Femur (tissue), 1 donor: ENCODE measurements at places on chromosomes 12 and 14.
A peak's percentile ranks its signal among the peaks of the same experiment; 100 is the strongest.

- DNase-seq = no peak
Measured at GRCh38 chr12:130672089-130672820, 43.8 kb downstream of the RIMBP2 start.

DNA sequence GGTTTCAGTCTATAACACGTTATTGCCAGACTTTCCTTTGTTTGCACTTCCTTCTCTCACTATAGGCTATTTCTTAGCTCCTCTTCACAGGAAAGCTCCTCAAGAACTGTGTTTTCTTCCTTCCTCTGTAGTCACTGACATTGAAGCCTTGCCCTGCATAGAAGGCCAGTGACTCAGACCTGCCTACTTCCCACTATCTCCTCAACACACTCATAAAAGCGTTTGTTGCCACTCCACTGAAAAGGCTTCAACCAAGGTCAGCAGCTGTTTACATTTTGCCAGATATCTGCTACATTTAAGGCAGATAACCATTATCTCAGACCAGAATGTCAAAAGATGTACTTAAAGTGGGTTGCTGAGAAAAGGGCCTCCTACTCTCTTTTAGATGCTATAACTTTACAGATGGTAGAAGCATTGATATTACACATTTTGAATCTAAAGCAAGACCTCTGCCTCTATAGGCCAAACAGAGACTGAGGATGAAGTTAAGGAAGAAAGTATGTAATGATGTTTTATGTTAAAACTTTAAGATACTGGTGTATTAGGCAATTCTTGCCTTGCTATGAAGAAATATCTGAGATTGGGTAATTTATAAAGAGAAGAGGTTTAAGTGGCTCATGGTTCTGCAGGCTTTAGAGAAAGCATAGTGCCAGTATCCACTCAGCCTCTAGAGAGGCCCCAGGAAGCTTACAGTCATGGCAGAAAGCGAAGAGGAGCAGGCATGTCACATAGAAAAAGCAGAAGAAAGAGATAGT, 233.3 kb upstream of the FLRT2 start:
- DNase-seq = no peak

GRCh38 chr14:99566390-99567354, 37.3 kb downstream of the CCDC85C start:
- DNase-seq = no peak

- no peak for DNase-seq
Measured at GRCh38 chr14:49879646-49880204, 13.2 kb upstream of the ARF6 start.

- no peak for DNase-seq
Measured at GRCh38 chr12:48903363-48903981, 21.8 kb downstream of the FKBP11 start.

GRCh38 chr12:83866477-83866876, 1046.1 kb downstream of the SLC6A15 start:
- DNase-seq = no peak

GRCh38 chr14:35366056-35366451, 38.5 kb downstream of the NFKBIA start:
- DNase-seq = no peak

DNA sequence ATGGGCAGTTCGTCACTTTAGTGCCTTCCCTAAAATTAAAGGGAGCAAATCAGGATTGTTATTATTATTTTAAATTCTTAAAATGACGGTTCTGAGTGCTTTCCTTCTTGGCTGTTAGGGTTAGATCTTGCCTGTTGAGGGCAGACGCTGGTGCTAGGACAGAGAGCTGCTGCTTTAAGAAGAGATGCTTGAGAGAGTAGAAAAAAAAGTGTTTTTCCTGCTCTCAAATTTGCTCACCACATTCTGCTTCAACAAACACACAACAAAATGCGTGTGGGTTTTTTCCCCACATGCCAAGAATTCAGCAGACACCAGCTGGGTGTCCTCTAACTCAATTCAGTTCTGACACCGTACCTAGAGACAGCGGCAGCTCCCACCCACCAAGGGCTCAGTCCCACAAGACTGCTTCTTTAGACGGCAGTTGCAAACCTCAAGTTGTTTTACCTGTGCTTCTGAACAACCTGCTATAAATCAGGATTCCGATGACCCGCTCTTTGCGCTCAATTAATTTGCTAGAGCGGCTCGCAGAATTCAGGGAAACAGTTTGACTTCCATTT, 75.8 kb upstream of the RIN3 start:
- DNase-seq = no peak

GRCh38 chr12:44874981-44875416, 1.1 kb downstream of the NELL2 start:
- DNase-seq = no peak

DNA sequence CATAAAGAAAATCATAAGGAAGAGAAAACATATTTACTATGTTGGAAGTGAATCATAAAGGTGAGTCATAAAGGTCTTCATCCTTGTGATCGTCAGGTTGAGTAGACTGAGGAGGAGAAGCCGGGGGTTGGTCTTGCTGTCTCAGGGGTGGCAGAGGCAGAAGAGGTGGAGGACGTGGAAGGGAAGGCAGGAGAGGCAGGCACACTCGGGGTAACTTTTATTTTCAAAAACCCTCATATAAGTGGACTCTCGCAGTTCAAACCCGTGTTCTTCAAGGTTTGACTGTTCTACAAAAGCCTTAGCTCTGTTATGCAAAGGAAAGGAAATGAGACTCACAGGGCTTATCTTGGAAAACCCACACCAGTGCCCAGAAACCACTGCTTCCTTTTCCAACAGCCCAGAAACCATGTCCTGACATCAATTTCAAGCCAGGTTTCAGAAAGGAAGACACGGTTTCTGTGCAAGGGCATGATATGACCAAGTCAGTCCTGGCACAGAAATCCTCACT, 14.0 kb downstream of the SMCO2 start:
- no peak for DNase-seq

- DNase-seq = no peak
Measured at GRCh38 chr14:52355526-52355925, 41.4 kb downstream of the PTGER2 start.

- DNase-seq = no peak
Measured at GRCh38 chr14:50979941-50980850, 35.9 kb upstream of the PYGL start.

GRCh38 chr12:96194971-96195844, 1.0 kb downstream of the ELK3 start:
- peak; percentile 77 for DNase-seq

DNA sequence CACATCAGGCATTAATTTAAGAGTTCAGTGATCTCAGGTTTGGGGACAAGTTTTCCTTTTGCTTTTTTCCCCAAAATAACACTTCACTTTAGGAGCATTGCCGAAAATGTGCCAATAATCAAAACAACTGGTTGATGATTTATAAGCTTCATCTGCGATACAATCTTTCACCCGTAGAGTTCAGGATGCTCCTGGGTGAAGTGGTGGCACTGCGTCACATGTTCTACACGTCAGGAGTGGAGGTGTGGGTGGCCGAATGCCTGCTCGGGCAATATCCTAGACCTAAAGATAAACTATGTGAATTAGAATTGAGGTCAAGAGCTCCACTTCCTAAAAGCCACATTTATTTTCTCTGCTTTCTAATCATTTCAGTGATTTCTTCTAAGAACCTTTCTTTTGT, 70.9 kb upstream of the DICER1 start:
- no peak for DNase-seq

DNA sequence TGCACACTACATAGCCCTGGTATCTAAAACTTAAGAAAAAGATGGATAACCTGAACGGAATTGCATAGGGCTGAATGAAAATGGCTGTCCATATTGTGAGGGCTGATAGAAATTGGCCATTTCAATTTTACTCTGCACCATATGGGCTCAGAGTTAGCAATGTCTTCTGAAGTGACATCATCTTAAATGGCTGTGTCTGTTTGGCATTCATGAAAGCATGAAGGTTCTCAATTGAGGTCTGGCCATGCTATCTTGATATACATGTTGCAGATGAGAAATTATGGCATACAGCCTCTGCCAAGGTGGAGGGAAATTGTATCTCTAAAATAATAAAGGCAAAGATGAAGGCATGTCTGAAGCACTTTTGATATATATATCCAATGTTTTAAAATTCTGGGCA, 226.0 kb upstream of the PDE3A start:
- no peak for DNase-seq

DNA sequence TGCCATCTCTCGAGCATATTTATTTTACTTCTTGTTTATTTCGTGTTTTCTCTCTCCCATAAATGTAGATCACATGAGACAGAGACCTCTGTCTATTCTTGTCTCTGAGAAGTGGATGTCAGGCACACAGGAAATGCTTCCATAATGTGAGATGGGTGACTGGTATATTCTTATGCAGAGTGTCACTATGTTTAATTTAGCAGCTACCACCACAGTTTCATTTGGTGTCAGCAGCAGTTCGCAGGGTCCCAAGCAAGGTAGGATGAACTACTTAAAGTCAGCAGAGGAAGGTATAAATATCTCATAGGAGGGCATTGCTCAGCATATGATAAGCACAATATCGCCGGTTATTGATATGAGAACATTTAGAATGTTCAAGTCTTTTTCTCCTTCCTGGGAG, 180.9 kb upstream of the CNTN1 start:
- DNase-seq = no peak

GRCh38 chr12:11621797-11622423, 27.6 kb upstream of the ETV6 start:
- no peak for DNase-seq

GRCh38 chr12:5066251-5066650, 22.6 kb downstream of the KCNA5 start:
- DNase-seq = no peak

- no peak for DNase-seq
Measured at GRCh38 chr14:39555749-39556148, 123.5 kb upstream of the FBXO33 start.

- DNase-seq = no peak
Measured at GRCh38 chr12:40168868-40169267, 55.9 kb upstream of the LRRK2 start.

- DNase-seq = no peak
Measured at GRCh38 chr12:42793166-42793565, 203.6 kb upstream of the PRICKLE1 start.

DNA sequence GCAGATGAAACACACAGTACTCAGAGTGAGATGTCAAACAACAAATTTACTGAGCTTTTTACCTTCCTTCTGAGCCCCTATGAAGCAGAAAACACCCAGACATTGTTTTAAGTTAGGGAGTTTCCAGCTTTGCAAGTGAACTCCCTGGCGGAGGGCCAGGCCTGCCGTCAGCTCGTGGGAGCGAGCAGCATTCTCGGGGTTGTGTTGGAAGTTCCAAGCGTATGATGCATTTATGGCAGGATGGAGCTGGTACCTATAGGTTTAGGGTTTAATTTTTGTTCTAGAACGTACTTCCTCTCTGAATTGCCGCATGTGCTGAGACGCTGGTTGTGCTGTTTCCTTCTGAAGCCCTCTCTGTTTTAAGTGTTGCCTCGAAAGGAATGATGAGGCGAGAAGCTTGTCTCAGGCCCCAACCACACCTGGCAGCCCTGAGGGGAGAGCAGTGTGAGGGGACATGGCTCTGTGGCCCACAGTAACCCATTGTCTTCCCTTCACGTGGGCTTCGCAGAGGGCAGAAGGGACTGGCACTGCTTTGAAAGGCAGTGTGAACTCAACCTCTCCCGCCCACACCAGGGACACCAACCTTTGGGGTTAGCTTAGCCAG, 76.6 kb downstream of the SSPN start:
- DNase-seq = peak; percentile 88

GRCh38 chr12:25670076-25671055, 117.3 kb upstream of the LMNTD1 start:
- no peak for DNase-seq

DNA sequence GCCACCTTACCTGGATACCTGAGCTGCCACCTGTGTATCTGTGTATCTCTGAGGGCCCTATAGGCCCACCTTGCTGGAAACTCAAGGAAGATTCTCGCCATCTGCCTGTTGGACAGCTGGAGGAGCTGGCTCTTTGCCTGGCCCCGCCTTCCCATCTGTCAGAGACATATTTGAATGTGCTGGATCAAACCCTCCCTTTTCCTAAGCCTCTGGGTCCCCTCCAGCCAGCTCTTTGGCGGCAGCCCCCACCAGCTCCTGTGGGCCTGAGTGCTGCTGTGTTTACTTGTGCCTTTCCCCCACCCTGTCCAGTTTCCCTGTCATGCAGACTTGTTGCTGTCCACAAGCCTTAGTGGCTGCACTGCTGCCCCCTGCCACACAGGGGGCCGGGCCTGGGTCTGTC, 55.9 kb upstream of the SRSF5 start:
- peak; percentile 89 for DNase-seq

DNA sequence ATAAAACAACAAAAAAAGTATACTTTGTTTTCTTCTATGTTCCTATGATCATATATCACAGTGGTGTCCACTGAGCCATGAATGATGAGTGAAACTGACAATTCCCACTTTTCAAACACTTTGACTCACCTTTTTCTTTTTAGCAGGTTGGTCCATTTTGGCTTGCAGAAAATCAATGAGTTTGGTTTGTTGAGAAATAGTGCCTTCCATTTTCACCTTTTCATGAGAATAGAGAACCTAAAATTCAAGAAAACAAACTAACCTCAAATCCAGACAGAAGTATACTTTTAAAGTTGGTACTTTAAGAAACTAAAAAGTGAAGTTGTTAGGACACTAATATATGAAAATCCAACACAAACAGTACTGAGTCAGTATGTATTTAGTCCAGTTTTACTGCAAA, 52.4 kb downstream of the PRKAB1 start:
- no peak for DNase-seq

DNA sequence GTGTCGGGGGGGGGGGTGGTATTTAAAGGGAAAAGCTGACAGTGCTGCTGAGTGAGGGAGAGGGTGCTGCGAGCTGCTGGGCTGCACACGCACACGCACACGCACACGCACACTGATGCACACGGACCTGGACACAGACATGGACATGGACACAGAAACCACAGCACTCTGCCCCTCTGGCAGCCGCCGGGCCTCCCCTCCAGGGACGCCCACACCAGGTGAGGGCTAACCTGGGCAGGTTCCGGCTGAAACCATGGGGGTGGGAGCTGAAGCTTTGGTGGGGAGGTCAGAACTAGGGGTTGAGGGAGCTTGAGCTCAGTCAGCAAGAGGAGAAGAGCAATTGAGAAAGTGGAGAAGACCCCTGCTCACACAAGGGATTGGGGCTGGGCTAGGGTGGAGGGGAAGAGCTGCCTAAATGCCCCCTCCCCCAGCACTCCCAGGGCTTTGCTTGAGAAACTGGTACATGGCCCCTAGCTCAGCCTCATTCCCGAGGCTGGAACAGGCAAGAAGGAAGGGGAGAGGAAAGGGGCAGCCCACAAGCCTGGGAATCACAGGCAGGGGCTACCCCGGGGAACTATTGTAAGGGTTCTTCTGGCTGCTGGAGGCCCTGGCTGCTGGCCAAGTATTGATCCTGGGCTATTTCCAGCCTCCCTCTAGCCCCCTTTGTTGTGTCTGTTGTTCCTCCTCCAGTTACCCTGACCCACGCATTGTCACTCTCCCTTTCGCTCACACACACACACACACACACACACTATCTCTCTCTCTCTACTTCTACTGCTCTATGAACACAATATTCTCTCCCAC, at the start of gene REM2:
Gene REM2 (plus strand): TSS at position 50 of the 804 bp plus-strand sequence. CDS start 66 bp downstream, at position 116.
- no peak for DNase-seq

DNA sequence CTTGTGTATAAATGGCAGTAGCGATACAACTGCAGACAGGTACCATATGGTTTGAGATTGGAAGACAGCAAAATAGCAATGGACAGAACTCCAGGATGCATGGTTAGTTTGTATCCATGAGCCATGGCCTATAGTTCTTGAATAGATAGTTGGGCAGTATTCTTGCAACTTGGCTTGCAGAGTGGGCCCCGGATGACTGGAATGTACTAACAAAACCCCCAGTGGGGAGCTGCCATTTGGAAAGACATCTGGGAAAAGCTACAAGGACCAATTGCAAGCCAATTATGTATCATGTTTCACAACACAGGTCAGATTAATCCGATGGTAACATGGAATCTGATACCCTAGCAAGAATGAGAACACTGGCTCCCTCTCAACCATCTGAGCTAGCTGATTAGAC, 279.6 kb downstream of the RERGL start:
- no peak for DNase-seq

GRCh38 chr14:22767323-22767589, 768 bp downstream of the OXA1L start:
- no peak for DNase-seq
